Panc1 (cell line): ENCODE measurements at places on chromosomes 2 and 18.

- DNase-seq: no peak
Observed at GRCh38 chr18:22641958-22642357, 224.2 kb upstream of the CTAGE1 start.

DNA sequence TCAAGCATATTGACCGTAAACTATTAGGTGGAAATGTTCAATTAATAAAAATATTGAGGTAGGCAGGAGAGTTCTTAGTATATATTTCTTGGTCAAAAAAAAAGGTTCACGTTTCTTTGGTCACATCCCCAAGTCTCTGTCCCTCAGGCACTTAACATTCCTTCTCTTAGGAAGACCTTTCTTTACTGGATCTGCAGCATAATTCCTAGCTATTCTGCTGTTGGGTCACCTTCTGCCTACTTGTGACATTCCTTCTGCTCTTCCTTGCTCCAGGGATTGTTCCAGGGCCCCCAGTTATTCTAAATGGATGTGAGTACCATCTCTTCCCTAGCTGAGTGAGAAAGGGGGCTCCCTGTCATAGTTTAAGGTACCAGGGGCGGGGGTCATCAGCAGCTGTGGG is 4.2 kb downstream of the UGP2 start:
- no peak for DNase-seq

DNA sequence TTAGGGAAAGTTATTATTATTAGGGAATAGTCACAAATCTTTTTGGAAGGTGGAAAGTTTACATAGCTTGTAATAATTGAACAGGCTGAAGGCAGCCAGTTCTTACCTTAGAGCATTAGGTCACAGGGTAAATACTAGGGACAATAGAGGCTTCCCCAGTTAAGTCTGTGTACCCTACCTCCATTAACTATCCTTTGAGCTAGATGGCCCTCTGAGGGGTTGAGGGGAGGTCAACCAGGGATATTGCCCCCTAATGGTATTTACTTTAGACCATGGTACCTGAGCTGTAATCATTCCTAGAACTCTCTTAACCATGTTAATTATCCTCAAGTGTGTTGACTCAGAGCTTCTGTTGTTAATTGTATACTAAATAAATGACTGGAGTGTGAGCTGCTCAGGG is 120.5 kb upstream of the SCN7A start:
- no peak for DNase-seq

DNA sequence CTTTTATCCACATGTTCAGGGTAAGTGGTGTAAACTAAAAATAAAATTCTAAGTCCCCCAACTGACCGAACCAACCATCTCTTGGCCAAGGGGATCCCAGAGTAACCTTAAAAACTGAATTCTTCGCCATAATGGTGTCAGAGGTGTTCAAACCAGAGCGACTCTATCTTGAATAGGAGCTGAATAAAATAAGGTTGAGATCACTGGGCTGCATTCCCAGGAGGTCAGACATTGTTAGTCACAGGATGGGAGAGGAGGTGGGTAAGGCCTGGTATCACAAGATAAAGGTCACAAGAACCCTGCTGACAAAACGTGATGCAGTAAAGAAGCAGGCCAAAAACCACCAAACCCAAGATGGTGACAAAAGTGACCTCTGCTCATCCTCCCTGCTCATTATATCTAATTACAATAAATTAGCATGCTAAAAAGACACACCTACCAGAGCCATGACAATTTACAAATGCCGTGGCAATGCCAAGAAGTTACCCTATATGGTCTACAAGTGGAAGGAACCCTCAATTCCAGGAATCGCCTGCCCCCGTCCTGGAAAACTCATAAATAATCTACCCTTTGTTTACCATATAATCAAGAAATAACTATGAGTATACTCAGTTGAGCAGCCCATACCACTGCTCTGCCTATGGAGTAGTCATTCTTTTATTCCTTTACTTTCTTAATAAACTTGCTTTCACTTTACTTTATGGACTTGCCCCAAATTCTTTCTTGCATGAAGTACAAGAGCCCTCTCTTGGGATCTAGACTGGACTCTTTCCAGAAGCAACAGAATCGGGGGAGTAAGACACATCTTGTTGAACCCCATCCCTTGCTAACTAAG is 302.4 kb downstream of the STK39 start:
- no peak for DNase-seq

DNA sequence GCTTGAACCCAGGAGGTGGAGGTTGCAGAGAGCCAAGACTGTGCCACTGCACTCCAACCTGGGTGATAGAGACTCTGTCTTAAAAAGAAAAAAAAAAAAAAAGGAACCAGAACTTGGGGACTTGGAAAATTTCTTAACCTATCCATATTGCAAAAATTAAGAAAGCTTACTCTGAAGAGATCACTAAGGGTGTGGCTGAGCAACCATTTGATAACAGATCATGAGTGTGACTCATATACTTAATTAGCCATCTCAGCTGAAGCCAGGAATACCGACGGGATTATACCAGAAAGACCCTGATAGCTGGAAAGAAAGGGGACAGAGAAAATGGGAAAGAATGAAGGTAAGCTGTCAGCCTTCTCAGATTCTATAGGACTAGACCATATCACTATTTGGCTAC is 7.1 kb upstream of the ADD2 start:
- DNase-seq: no peak

GRCh38 chr18:50816419-50817166 is 3.2 kb downstream of the MRO start:
- DNase-seq: no peak

- no peak for DNase-seq
Observed at GRCh38 chr2:197292619-197293018, 18.0 kb downstream of the ANKRD44 start.
